ENCODE measurements at places on chromosomes 4 and X.

DNA sequence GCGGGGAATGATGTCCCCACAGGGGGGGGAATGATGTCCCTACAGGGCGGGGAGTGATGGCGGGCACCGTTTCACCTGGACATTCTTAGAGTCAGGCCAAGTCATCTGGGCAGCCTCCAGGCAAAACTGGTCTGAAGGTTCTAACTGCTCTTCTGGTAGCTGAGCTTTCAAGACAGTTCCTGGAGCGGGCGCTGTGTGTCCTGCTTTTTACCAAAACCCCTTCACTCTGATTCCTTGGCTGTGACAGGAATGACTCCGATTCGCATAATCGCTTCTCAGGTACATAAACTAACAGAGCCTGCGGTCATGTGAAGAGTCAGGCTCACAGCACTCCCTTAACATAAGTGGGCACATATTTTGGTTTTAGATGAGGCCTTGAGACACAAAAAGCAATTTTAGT is 836.0 kb downstream of the TRIML1 start:
- no peak for DNase-seq

- DNase-seq = no peak
Observed at GRCh38 chr4:23720556-23720955, 169.3 kb downstream of the PPARGC1A start.

GRCh38 chr4:143358923-143359643 is 22.4 kb downstream of the GAB1 start:
- DNase-seq = no peak

DNA sequence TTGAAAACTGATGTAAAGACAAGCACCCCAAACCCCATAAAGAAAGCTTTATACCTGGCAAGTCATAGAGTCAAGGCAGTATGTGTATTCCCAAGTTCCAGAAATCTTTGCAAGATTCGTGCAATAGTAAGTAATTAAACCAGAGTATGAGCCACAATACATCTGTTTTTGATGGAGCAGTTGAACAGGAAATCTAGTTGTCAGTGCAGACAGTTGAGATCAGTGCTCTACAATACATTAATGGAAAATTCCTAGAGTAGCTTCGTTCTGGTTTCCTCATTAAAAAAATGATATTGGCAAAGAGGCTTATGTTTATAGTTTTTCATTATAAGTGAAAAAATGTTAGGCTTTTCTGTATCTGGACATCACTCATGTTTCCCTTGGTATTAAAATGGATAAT is 575.3 kb downstream of the TRIML1 start:
- DNase-seq = no peak

DNA sequence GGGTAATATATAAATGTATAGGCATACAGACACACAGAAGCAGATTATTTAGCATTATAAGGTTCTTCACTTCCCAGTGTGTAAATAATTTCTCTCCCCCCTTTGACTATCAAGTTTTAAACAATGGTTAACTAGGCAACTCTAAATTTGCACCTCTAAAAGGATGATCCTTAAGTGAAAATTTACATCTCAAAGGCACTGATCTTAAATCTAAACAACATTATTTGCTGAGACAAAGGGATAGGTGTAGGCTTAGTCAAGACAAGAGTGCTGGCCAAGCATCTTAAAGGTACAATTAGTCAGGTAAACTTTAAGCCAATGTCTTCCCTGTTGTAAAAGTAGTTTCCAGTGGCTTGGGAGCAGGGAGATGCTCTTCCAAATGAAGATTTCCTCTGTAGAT is 33.0 kb downstream of the NLRP2B start:
- no peak for DNase-seq

DNA sequence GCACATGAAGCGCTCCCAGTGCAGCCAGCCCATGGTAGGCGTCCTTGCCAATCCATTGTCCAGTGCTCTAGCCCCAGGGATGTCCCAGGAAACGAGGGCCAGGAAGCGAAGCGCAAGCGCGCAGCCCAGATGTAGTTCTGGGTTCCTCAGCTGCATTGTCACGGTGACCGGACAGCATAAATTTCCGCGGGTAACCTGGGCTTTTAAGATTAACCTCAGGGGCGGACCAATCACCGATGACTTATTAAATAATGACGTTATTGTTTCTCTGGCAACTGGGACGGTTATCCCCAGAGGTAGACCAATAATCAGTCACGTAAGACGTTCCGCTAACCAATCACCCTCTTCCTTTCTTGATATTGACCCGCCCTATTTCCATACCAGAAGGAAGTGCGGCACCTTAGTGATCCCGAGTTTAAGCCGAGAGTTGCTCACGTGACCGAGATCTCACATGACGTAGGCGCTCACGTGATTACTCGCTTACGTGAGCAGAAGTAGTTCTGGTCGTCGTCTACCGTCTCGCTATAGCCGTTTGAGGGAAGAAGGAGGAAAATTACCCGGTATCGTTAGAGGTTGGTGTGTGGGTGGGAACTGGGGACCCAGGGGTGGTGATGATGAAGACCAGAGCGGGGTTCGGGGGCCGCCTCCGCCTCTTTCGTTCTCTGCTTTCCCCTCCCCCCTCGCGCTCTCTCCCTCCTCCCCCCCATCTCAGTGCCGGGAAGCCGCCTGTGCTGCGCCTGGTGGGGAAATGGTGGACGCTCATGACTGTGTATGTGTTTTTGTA is at the start of the genes GLA and HNRNPH2:
Gene GLA (minus strand): TSS at position 178 of the 784 bp plus-strand sequence. CDS start 22 bp downstream, at position 156.
Gene HNRNPH2 (plus strand): TSS at position 475 of the 784 bp plus-strand sequence. CDS start 3,767 bp downstream, outside the sequence.
- peak; percentile 72 for DNase-seq

- DNase-seq = no peak
Observed at GRCh38 chr4:42608551-42608950, 48.4 kb downstream of the ATP8A1 start.

DNA sequence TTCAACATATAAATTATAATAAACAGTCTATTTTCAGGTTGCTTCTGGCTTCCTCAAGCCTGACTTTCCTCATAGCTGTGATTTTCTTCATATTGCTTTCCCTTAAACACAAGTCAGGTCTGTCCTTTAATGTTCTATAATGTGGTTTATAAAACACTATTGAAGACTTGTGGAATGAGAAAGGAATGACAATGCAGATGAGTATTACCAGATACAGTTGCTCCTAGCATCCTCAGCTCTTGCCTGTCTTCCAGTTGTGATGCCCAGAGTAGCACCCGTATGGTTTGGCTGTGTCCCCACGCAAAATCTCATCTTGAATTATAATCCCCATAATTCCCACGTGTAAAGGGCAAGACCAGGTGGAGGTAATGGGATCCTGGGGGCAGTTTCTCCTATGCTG is 265.7 kb upstream of the BOD1L1 start:
- no peak for DNase-seq

DNA sequence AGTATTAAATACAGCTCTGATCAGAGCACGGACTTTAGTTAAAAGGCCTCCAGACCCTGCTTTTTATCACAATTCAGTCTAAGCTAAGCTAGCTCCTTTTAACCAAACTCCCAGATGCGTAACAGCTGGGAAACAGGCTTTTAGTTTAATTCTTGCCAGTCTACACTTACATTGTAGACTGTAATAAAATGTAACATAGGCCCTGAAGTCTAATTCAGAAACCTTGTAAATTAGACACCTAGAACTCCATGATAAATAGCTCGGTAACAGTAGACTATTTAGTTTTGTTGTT is 20.1 kb downstream of the FBXO8 start:
- DNase-seq = no peak
